Neural progenitor cell (in vitro differentiated cells): ENCODE measurements at places on chromosomes 3 and 15.
A peak's percentile ranks its signal among the peaks of the same experiment; 100 is the strongest.

- peak; percentile 45 for DNase-seq
Observed at GRCh38 chr3:107241217-107241616, 136.0 kb upstream of the CCDC54 start.

DNA sequence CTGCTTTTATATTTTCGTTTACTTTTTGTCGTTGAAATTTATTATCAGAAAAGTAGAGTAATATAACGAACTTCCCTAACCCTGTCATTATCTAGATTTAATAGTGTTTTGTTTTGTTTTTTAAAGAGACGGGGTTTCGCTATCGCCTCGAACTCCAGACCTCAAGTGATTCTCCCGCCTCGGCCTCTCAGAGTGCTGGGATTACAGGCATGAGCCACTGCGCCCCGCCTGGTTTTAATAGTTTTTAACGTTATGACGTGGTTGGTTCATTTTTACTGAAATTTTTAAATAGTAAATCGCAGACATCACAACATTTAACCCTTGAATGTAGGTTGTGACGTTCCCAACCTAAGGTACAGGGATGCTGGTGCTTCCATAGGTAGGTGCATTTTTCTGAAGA lies 1.0 kb downstream of the NGRN start:
- DNase-seq: no peak

DNA sequence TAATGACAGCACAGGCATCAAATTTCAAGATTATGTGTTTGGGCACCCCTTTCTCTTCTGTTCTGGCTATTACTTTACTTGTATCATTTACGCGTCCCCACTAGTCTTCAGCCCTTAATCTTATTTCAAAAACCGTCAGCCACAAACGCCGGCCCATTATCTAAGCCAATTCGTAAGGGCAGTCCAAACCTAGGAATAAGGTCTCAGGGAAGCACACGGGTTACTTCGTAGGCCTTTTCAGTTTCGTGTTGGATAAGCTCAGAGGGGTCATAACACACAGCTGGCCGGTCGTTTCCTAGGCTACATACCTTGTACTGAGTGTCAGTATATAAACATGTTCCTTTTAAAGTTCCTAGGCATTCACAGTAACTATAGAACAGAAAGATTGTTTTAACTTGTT lies 5.1 kb upstream of the DNAAF4 start:
- DNase-seq: no peak

GRCh38 chr3:172647823-172648222 lies 63.0 kb downstream of the NCEH1 start:
- DNase-seq: no peak

DNA sequence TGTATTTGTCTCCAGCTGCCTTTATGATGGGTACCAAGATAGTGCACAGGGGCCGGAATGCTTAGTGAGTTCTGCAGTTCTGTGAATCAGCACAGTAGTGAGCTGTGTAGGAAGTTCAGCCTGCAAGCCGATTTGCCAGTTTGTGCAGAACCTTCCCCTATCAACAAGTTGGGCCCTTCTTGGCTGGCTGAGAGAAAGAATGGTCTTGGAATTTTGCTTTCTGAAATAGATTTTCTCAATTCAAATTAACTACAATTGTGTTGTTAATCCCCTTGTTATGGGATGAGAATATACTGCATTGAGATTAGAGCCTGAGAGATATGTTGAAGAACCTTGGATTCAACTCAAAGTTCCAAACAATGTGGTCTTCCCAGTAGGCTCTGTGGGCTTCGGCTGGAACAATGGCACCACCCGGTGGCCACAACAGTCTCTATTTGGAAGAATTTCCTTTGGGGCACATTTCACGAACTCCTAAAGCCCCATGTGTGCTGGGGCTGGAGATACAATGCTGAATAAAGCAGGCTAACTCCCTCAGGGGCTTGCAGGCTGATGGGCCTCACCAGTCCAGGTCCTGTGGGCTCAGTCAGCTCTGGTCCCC lies 59.1 kb downstream of the TRIM42 start:
- peak; percentile 69 for DNase-seq

GRCh38 chr15:36430726-36431265 lies 148.6 kb upstream of the CDIN1 start:
- no peak for DNase-seq

GRCh38 chr3:172189987-172190603 lies 150.7 kb downstream of the FNDC3B start:
- no peak for DNase-seq

- DNase-seq: no peak
Observed at GRCh38 chr3:104989878-104990277, 376.8 kb upstream of the ALCAM start.

GRCh38 chr15:77013776-77014131 lies 18.8 kb downstream of the PSTPIP1 start:
- no peak for DNase-seq

DNA sequence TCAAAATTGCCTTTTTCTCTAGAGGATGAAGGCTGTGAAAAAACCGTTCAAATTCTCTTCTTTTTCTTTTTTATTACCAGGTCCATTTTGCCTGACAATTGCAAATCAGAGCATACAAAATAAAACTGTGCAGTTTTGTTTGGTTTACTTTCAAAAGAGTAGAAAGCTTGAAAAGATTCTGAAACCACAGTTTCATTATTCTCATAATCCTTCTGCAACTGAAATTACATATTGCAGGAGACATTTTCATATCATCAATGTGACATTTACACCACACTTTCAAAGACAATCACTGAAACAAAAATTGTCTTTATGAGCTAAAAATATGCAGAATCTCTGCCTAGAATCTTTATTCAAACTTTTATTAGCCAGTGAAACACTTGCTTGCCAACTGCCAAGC lies 296.4 kb upstream of the TPRG1 start:
- DNase-seq: no peak

DNA sequence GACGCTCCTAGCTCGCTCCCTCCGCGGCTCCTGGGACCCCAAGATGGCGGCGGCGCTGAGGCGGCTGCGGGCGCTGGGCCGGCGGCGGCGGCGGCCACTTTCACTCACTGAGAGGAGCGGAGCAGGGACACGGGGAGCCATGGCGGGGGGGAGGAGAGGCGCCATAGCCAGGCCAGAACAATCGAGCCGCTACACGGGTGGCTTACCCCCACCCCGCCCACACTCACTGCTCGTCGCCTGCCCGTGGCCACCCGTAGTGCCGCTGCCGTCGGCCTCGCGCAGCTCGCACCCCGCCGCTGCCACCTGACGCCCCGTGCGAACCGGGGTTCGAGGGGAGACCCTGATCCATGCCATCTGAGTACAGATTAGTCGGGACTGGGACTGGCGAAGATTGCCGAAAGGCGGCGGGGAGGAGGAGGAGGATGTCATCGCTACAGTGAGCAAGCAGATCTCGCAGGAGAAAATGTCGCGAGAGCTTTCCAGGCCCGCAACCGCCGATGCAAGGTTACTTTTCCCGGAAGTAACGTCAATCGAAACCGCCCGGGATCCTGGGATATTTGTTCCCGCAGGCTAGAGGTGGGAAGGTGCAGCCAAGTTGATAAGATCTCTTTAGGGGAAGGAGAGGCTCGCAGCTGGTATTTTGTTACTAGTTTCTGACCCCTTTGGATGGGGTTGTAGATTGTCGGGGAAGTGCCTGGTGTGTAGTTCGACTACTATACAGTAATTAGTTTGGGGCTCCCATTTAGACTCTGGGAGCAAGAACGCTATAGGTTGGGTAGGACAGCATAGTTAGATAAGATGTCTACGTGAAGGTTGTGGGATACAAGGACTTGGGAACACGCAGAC lies at the start of gene INO80:
Gene INO80 (minus strand): TSS at position 165 of the 846 bp plus-strand sequence. CDS start 19,970 bp downstream, outside the sequence.
- peak; percentile 98 for DNase-seq

- DNase-seq: peak; percentile 25
Observed at GRCh38 chr3:119497820-119498185, 544 bp upstream of the TIMMDC1 start.

GRCh38 chr3:176814285-176814684 lies 383.0 kb downstream of the TBL1XR1 start:
- DNase-seq: peak; percentile 91

DNA sequence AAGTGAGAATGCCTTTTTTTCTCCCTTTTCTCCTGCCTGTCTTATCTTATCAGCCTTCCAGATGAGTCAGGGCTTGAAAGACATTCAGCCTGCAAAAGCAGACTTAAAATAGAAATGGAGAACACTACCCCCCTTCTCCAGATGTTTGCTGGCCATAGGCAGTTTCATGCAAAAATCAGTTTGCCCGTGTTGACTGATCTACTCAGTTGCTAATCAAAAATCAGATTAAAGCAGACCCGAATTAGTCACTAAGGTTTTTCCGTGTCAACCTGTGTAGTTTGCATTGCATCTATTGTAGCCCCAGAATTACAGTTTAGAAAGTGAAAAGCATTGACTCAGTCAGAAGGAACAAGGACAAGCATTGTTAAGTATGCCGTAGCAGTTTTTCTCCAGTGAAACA lies 56.2 kb downstream of the IL5RA start:
- DNase-seq: no peak

GRCh38 chr3:100319951-100320350 lies 14.6 kb upstream of the NIT2 start:
- DNase-seq: no peak

- DNase-seq: peak; percentile 69
Observed at GRCh38 chr15:40441565-40442531, 1.1 kb downstream of the BAHD1 start.

GRCh38 chr3:12454076-12454815 lies 30.0 kb upstream of the TSEN2 start:
- peak; percentile 62 for DNase-seq

GRCh38 chr3:129749692-129750091 lies 143.2 kb upstream of the PLXND1 start:
- DNase-seq: no peak

- no peak for DNase-seq
Observed at GRCh38 chr3:45381168-45381852, 7.1 kb upstream of the LARS2 start.

DNA sequence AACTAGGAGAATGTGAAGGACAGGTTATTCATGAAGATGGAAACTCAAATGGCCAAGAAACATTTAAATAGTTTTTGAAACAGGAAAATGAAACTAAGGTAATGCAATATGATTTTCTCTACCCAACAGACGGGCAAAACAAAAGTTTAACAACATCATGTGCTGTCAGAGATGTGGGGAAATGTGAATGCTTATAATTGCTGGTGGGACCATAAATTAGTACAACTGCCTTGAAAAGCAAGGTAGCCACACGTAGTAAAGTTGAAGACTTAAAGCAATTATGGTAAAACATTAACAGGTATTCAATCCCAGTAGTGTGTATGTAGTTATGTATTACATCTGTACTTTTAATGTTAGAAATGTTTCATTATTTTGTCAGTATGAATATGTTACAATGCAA lies 57.0 kb upstream of the C3orf80 start:
- DNase-seq: no peak

GRCh38 chr3:9117220-9117619 lies 132.2 kb downstream of the SRGAP3 start:
- DNase-seq: no peak

GRCh38 chr3:109336291-109336861 lies 970 bp downstream of the DPPA4 start:
- peak; percentile 77 for DNase-seq
